Mesenchymal stem cell (in vitro differentiated cells and primary cell): ENCODE measurements at places on chromosomes 5 and 9.

- no peak for DNase-seq
Observed at GRCh38 chr5:159774476-159775031, 141.7 kb upstream of the ADRA1B start.

- no peak for DNase-seq
Observed at GRCh38 chr9:111561165-111561719, 36.3 kb downstream of the ZNF483 start.

GRCh38 chr5:52657247-52657645, 130.5 kb upstream of the ITGA1 start:
- peak; percentile 65 for DNase-seq

- peak; percentile 70 for DNase-seq
Observed at GRCh38 chr5:139747583-139748504, 47.8 kb upstream of the PSD2 start.

GRCh38 chr5:33801292-33801691, 90.5 kb downstream of the ADAMTS12 start:
- DNase-seq, result no peak

- no peak for DNase-seq
Observed at GRCh38 chr5:19676895-19677294, 311.1 kb downstream of the CDH18 start.

GRCh38 chr5:100761192-100761591, 141.9 kb downstream of the ST8SIA4 start:
- no peak for DNase-seq

GRCh38 chr5:174411479-174411819, 312.9 kb upstream of the MSX2 start:
- no peak for DNase-seq

DNA sequence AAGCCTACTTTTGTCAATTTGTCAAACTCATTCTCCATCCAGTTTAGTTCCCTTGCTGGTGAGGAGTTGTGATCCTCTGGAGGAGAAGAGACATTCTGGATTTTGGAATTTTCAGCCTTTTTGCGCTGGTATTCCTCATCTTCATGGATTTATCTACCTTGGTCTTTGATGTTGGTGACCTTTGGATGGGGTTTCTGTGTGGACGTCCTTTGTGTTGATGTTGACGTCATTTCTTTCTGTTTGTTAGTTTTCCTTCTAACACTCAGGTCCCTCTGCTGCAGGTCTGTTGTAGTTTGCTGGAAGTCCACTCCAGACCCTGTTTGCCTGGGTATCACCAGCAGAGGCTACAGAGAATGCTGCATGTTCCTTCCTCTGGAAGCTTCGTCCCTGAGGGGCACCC, 71.2 kb downstream of the P4HA2 start:
- no peak for DNase-seq

GRCh38 chr5:111461255-111461671, 51.1 kb downstream of the STARD4 start:
- peak; percentile 52 for DNase-seq

GRCh38 chr5:82911910-82912309, 165.3 kb downstream of the TMEM167A start:
- DNase-seq, result no peak

DNA sequence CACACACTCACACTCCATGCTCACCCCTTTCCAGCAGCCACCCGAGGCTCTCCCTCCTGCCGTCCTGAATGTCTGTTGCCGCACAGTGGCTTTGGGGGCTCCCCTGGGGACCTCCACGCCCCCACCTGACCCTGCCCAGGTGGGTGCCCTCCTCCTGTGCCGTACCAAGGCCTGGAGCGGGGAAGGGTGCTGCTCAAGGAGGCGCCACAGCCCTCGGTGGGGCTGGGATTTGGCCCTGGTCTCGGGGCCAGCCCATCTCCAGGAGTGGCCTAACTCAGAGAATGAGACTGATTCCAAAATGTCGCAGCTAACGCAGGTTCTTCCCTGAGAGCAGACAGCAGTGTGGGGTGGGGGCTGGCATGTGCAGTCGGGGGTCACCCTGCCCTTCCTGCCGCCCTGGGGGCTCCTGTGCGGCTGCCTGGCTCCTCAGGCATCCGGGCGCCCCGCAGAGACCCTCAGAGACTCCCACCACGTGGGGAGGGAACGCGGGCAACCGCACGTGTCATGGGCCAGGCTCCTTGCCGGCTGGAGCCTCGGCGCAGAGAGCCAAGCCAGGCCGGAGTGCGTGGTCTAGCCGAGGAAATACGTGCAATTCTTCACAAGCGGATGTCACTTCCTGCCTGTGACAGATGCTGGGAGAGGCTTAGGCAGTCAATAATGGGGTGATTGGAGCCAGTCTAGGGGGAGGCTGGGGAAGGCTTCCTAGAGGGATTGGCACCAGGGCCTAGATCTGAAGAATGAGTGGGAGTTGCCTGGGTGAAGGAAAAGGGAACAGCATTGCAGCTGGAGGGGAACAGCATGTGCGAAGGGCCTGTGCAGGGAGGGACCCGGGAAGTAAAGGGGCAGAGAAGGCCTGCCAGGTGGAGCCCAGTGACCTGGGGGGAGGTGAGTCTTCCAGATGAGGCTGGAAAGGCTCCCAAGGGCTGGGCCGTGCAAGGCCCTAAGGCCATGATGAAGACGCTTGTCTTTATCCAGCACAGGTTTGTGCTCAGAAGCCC, 44.1 kb downstream of the C9orf50 start:
- DNase-seq, result peak; percentile 77

DNA sequence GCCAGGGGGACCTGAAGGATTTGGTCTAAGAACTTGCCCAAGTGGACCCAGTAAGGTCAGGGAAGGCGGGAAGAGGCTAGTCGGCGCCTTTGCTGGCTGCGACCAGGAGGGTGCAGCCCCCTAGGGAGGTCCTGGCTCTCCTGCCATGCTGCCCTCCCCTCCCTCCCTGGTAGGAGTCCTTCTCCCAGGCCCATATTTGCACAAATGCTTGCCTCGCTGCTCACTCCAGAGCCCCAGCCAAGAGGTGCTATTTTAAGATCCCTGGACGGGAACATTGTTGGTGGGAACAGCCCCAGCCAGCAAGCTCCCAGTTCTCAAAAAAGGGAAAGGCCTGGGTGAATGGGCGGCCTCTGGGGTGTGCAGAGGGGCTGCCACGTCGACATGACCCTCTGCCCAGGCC, 4.3 kb upstream of the IL17B start:
- peak; percentile 45 for DNase-seq

DNA sequence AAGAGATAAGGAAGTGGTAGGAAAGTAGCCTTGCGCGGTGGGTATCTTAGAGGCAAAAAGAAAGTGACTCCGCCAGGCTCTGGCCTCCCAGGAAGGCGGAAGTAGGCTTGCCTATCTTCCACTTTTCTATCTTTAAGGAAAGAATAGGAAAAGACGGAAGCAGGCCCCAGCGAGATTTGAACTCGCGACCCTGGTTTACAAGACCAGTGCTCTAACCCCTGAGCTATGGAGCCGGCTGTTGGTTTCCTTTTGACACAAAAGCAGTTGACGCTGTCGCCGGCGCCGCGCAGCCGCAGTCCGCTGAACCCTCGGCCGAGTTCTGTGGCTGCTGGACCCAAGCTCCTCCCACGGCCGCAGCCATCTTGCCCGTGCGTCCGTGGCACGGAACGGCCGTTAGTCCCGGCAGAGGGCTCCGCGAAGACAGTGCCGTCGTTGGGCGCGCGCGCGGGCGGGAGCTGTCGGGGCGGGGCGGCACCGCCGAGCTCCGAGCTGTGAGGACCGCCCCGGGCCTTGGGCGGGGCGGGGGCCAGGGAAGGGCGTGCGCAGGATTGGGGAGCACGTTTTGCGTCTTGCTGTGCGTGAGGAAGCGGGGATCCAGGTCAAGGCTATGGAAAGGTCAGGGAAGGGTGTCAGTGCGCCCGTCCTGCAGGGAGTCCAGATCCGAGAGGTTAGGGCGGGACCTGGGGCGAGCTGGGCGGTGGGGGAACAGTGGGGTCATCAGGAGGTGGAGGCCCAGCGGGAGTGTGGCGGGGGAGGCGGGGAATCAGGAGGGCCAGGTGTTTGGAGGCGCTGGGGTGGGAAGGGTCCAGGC, 13.3 kb downstream of the TRIM7 start:
- peak; percentile 96 for DNase-seq

GRCh38 chr5:147746986-147747385, 35.5 kb downstream of the JAKMIP2 start:
- DNase-seq, result no peak

DNA sequence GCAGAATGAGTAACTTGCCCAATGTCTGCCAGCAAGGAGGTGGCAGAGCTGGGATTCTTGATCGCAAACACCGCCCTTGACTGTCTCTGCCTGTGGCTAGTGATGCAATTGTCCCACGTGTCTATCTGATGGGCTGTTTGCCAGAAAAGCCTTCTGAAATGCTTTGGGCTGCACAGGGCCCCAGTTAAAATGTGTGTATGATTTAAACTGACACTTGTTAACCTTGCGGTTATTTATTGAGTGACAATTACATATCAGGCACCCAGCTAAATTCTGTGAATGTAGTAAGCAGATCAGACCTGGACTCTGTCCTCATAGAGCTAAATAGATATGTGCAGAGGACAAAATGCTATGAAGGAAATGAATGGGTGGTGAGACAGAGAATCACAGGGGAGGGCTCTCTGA, 11.6 kb upstream of the IL12B start:
- DNase-seq, result peak; percentile 77

DNA sequence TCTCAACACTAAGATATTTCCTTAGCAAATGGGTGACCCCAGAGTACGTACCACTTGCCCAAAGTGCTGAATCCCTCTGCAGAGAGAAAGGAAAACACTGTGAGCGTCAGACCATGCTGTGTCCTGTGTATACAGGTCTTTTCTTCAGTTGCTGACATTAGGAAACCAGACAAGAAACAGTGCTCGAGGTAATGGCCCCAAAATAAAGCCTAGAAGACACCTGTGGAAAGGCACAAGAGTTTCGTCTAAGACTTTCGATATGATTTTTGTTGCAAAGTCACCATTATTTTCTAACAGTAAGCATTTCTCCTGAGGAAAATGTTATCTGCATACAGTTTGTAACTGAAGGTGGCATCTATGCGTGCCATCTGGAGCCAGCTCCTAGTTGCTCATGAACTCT, 62.0 kb upstream of the SIMC1 start:
- DNase-seq, result no peak
